ENCODE measurements at places on chromosomes 7 and 10.

GRCh38 chr10:74063256-74063655 lies 65.3 kb downstream of the VCL start:
- DNase-seq: peak; percentile 56

DNA sequence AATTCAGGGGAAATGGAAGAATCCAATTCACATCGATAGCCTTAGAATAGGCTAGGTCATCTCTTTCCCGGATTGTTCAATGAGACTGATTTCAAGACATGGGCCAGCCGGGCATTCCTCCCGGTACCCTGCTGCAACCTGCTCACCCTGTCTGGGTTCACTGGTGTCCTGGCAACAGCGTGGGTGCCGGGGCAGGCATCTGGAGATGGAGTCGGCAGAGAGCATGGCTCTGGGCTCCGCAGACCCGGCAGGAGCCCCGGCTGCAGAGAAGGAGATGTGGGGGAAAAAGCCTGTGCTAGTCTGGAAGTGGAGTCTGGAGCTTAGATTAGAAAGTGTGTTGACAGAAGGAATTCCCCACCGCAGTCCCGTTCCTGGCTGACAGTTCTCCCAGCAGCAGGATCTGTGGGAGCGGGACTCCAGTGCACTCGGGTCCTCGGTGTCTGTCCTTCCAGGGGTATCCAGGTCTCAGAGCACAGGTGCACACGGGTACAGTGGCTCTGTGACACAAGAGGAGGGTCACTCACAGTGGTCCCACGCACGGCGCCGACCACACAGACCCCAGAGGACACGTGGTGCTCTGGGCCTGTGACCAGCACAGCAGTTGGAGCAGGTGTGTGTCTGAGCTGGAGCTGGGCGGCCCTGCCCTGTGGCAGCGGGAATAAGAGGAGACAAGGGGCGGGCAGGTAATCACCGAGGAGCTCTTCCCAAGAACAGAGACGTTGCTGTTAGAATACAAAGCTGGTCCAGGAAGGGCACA lies 65.7 kb upstream of the PITRM1 start:
- no peak for DNase-seq

DNA sequence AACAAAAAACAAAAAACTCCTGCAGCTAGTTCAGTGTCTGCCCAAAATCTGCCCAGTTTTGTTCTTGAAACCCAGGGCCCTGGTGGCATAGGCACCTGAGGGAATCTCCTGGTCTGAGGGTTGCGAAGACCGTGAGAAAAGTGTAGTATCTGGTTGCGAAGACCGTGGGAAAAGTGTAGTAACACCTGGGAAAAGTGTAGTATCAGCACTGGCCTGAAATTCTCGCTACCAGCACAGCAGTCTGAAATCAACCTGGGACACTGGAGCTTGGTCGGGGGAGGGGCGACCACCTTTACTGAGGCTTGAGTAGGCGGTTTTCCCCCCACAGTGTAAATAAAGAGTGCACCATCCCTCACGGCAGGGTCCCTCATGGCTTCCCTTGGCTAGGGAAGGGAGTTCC lies 82.5 kb upstream of the SP4 start:
- no peak for DNase-seq

DNA sequence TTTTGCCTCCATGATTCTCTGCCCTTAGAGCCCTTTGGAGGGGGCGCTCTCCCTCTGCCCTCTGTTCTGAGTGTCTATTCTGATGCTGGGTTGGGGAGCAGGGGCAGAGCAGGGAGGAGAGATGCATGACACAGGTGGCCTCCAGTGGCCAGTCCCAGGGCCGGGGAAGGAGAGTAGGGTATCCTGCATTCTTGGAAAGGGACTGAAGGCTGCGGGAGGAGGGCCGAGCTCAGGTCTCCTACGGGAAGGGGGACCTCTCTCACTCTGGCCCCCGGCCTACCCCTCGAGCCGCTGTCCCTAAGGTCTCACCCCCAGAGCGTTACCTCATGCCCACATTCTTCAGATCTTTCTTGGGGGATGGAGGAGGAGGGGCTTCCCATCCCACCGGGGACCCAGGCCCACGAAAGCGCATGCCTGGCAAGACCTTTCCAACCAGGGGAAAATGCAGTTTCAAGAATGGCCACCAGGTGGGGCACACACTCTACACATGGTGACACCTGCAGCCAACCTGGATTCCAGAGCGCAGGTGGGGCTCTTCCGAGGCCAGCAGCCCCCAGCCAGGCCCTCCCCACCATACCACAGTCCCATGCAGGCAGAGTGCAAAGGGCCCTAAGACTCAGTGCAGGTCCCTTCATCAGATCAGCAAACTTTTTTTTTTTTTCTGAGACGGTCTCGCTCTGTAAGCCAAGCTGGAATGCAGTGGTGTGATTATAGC lies 86.4 kb downstream of the MYL10 start:
- DNase-seq: peak; percentile 34

DNA sequence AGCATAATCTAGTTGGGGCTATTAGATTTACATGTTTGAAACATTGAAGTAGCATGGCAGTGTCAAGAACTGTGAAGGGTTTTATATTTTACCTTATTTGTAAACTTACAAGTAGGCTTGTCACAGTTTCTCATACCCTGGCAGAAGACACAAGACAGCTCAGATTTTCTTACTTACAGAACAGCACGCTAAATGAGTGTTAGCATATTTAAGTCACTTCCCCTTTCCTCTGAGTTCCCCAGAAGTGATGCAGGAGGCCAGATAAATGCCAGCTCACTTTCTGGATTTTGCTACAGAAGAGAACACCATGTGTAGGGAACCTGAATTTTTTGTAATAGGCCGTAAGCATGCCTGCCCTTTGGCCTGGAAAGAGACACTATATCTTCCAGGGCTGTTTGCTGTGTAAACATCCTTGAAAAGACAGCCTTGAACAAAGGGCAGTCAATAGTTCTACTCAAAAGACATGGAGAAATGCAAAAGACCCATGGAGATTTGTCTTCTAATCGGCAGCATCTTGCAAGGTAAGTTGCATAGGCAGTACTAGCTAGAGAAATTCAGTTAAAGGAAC lies 279.1 kb downstream of the PHF14 start:
- DNase-seq: no peak

GRCh38 chr10:123771877-123772644 lies 105.9 kb downstream of the GPR26 start:
- DNase-seq: no peak

DNA sequence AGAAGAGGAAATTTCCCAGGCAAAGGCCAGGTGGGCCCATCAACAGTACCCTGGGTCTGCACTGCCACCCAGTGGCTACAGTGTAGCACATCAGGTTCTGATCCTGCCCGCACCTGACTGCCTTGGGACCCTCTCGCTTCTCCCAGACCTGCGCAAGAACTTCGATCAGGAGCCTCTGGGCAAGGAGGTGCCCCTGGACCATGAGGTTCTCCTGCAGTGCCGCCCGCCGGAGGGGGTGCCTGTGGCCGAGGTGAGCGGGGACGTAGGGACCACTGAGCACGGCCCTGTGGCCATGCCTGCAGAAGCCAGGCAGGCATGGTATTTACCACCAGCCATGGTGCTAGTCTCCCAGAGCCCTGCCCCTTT lies 33.9 kb upstream of the SLC29A3 start:
- DNase-seq: peak; percentile 44

DNA sequence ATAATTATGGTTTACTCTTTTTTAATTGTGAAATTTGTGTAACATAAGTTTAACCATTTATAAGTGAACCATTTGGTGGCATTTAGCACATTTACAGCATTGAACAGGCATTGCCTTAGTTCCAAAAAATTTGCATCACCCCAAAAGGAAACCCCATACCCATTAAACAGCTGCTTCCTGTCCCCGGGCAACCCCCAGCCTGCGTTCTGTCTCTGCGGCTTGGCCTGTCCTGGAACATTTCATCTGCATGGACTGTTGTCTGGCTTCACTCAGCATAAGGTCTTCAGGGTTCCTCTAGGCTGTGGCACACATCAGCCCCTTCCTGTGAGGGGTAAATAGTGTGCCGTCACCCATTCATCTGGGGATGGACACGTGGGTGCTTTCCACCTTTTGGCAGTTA lies 6.9 kb downstream of the RET start:
- DNase-seq: no peak

- DNase-seq: no peak
Measured at GRCh38 chr7:75617634-75618234, 121.0 kb downstream of the HIP1 start.

DNA sequence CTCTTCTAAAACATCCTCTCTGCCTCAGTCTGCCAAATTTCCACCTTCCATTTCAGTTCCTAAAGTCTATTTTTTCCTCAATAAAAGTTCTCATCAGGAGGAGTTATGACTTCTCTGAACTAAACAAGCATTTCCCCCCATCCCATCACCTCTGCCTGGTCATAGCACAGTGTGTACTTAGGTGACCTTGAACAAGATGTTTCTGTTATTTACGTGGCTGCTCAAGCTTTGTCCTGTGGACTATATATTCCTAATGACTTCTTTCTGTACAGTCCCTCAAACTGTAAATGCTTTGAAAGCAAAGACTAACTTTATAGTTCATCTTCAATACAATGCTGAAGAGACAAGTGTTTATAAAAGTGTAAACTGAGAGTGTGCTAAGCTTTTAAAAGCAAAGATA lies 166.9 kb downstream of the CPEB3 start:
- DNase-seq: no peak

DNA sequence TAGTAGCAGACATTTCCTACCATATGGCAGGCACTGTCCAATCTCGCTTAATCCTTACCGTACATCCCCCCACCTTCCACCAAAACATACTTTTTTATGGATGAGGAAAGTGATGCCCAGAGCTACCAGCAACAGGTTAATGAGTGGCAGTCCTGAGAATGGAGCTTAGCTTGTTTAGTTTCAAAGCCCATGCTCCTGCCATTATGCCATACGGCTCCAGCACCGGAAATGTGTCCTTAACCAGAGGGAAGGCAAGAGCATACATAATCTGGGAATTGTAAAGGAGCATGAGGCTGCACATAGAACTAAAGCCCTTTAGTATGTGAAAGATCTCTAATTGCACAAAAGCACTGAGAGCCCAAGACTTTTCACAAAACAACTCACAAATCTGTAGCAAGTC lies 155.9 kb upstream of the PHYHIPL start:
- no peak for DNase-seq

- no peak for DNase-seq
Measured at GRCh38 chr7:95531605-95532219, 46.0 kb downstream of the ASB4 start.
